CD4-positive, alpha-beta T cell treated with Interleukin-10 for 1 hour (primary cell): ENCODE measurements at places on chromosomes 3 and 15.

GRCh38 chr3:142353571-142353970, 94.3 kb downstream of the XRN1 start:
- DNase-seq: no peak

DNA sequence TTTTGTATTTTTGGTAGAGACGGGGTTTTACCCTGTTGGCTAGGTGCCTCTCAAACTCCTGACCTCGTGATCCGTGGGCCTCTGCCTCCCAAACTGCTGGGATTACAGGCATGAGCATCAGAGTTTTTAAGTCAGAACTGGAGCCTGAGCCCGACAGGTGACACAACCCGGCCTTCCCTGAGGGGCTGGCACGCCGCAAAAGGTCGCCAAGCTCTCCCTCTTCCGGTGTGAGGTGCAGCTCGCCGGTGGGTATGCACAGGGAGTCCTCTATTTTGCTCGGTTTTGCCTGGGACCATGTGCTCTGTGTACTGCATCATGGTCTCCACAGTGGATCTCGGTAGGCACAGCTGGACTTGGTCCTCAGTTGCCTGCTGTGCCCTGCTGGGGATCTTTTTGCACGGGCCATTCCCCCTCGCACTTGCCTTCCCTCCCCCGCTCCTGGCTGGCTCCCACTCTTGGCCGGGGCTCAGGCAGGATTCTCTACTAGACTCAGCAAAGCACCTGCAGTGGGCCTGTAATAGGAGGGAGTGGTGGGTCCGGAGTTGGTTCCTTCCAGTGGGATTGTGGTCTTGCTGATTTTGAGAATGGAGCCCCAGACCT, 101.2 kb upstream of the KLF13 start:
- DNase-seq: no peak

DNA sequence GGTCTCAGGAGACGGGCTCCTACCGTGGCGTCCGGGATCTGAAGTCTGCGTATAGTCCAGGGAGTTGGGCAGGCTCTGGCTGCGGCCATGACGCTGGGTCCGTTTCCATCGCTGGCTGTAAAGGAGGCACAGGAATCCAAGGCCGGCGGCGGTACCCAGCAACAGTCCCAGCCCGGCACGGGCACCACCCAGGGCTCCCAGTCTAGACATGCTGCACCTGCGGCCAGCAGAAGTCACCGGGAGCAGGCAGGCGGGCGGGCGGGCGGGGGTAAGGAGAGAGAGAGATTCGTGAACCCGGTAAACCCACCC, 526 bp downstream of the RMDN3 start:
- peak; percentile 35 for DNase-seq

DNA sequence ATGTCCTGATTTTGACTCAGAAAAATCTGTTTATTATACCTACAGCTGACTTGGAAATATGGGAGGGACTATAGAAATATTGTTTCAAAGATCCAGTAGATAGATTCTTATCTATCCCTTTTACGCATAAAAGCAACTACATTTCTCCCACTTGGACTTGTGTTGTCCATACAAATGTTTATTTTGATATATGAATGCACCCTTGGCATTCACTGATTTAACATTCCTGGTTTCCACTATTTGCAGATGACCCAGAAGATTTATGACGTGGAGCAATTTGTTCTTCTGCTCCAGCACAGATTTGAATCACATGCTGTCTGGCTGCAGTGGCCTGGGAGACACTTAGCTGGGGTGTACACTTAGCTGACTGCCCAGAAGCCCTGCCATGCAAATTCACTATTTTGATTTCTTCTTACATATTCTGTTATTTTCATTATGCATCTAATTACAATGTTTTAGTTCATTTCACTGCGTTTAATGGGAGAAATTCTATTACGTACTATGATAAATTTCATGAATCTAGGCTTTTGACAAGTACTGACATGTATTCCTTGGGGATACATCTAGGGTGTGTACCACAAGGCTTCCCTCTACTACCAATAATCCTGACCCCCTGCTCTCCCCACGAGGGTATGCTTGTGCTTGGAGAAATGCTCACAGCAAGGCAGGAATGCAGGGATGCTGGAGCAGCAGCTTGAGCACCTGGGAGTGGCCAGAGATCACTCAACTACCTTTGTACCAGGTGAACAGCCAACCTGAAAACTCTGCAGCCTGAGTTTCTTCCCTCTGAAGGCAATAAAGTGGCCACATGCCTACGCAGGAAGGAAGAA, 223.6 kb upstream of the TBL1XR1 start:
- DNase-seq: no peak

DNA sequence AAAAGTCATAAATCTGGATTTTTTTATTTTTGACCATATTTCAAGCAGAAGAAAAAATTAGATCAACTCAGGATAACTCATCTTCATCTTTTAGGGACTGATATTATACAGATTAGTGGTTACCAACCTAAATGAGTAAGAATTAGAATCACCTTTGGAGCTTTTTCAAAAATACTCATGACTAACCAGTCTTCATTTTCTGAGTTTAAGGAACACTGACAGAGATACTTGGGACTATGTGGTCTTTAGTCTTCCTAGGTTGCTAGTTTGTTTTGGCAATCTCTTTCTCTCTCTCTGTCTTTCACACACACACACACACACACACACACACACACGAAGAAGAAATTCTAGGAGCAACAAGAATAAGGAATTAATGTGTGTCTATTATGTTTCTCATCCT, 50.1 kb downstream of the TMOD3 start:
- DNase-seq: no peak

DNA sequence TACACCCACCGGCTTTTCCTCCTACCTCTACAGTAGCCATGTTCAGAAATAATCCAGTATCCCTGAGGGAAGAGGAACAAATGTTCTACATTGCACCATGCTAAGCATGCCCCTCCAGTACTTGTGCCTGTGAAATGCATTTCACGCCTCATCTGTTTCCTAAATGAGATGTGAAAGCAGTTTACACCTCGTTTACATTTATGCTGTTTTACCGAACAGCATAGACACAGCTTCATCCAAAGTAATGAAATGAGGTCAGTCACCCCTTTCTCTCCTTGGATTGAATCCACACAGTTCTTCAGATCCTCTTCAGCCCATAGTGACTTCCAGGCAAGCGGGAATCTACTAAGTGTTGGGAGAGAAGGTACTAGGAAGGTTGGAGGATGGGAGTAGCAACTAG, 514.3 kb downstream of the PDCD6IP start:
- DNase-seq: no peak

- no peak for DNase-seq
Observed at GRCh38 chr3:69838696-69839515, 99.6 kb downstream of the MITF start.

- DNase-seq: no peak
Observed at GRCh38 chr3:168473334-168473890, 377.7 kb upstream of the GOLIM4 start.

GRCh38 chr3:126607214-126607908, 47.6 kb downstream of the TXNRD3 start:
- peak; percentile 12 for DNase-seq

DNA sequence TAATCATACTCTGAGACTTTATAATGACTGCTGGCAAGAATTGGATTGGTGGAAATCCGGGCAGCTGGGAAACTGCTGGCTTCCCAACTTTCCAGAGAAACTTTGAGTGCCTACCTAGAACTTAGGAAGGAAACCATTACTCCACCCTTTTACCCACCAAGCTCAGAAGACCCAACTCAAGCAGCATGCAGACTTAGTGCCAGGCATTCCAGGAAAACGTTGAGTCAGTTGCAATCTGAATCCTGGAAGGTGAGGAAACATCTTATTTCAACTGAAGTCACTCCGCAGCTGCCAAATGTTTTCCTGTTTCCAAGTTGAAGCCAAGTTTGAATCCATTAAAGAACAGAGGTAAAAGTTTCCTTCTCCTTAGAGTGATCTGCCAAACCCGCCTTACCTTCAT, 126.5 kb downstream of the ZNF385D start:
- no peak for DNase-seq

- DNase-seq: no peak
Observed at GRCh38 chr3:53513556-53514190, 19.3 kb downstream of the CACNA1D start.

GRCh38 chr3:173826901-173827609, 429.5 kb downstream of the NLGN1 start:
- DNase-seq: no peak

- DNase-seq: no peak
Observed at GRCh38 chr15:39472621-39473297, 108.1 kb upstream of the THBS1 start.

GRCh38 chr15:66565741-66566144, at the start of gene LCTL:
Gene LCTL, minus strand, starts transcription at chr15:66565998. Its CDS starts 633 bp downstream, at chr15:66565365.
- DNase-seq: no peak

- DNase-seq: no peak
Observed at GRCh38 chr15:38647683-38648082, 83.1 kb upstream of the RASGRP1 start.

- no peak for DNase-seq
Observed at GRCh38 chr15:66312144-66312543, 18.8 kb downstream of the DIS3L start.

- no peak for DNase-seq
Observed at GRCh38 chr3:37319784-37320183, 145.4 kb upstream of the LRRFIP2 start.

DNA sequence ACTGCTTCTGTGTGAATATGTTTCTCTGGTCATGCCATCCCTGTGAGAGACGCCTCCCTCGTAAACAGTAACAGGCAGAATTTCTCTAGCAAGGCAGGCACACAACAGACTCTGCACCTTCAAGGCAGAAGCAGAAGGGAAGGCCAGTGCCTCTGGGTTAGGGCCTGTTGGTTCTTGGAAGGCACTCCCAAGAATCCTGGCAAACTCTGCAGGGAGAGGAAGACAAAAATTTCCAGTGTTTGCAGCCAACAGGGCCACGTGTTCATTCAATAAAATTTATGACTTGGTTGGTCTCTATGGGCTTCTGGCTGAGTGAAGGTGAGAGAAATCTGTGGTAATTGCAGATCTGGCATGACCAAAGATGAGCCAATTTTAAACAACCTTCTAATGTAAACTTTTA, 39.3 kb downstream of the NFKBIZ start:
- DNase-seq: no peak

DNA sequence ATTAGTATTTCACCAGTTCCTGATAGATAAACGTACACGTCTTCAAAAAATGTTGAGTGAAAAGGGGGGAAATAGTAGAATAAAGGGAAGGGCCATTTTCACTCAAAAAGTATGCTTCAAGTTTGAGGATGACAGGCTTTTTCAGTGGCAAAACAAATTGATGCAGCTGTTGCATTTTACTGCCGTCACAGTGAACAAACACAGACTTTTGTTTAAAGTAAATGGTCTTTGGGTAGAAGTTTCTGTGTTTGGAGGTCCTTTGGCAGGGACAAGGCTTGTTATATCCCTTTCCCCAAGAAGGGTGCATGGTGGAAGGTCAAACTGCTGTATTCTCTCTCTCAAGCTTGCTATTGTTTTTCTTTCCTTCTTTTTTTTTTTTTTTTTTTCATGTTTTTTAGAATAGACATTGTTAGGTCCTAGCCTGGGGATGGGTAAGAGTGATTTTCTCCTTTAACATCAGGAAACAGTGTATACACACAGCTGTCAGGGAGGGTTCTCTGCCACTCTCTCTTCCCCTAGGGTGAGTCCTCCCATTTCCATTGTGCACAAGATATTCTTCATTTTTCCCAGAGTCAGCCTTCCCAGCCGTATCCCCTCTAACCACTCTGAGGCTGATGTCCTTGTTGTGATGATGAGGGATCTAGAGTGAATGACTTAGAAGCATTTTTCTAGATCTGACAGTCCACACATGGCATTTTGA, 6.6 kb upstream of the SUCNR1 start:
- DNase-seq: no peak

- DNase-seq: no peak
Observed at GRCh38 chr3:184977796-184978195, 165.8 kb downstream of the VPS8 start.

GRCh38 chr3:129005526-129006303, 4.6 kb downstream of the EFCC1 start:
- no peak for DNase-seq

GRCh38 chr3:151346292-151346691, 16.9 kb upstream of the P2RY13 start:
- no peak for DNase-seq

- DNase-seq: no peak
Observed at GRCh38 chr15:86054338-86054737, 25.3 kb upstream of the AGBL1 start.

- DNase-seq: no peak
Observed at GRCh38 chr15:63254991-63255390, 22.4 kb upstream of the APH1B start.

GRCh38 chr3:71689291-71689690, 35.9 kb downstream of the EIF4E3 start:
- DNase-seq: no peak

DNA sequence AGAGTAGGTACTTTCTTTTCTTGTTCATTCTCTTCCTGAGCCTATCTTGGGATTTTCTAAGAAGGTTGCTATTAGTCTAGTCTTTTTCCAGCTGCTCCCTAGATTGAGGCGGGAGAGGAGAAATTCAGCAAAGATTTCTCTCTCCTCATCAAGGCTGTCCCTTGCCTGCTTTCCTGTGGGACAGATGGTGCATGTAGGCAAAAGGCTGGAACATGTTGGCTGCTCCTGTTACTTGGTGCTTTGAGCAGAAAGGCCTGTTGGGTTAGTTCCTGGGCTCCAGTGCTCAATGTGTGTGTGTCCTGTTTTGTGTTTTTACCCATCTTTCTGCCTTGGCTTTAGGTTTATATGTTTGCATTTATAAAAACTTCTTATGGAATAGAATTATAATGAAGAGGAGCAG, 9.1 kb upstream of the SNRPN start:
- DNase-seq: no peak

GRCh38 chr15:85760049-85760448, 34.7 kb downstream of the KLHL25 start:
- no peak for DNase-seq

DNA sequence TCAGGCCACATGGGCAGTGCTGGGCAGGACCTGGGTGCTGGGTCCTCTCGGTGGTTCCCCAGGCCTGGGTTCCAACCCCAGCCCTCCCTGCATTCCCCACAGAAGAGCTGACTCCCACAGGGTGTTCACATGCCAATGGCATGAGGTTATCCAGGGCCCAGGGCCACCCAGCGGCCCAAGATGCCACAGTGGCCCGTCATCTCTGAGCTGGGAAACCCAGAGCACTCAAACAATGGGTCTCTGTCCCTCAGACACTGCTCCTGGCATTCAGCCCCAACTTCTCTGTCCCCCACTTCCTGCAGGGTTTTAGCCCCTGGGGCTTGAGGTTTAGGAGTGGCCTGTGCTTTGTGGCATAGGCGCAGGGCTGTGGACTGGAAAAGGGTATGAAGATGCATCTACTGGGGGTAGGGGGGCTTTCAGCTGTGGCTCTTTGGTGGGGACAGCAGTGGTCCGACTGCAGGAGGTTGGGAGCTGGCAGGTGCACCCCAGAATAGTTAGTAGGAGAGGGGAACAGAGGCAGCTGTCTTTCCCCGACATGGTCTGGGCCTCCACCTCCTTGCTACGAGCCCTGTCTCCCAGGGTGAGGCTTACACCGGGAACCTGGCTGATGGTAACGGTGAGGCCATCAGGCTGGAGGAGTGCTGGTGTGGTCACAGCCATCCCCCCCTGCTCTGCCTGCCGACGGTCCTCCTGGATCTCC, 1.7 kb downstream of the CCDC9B start:
- DNase-seq: no peak

- DNase-seq: no peak
Observed at GRCh38 chr3:160546727-160547126, 18.6 kb downstream of the KPNA4 start.
